Lower leg skin (tissue), 4 donors: ENCODE measurements at places on chromosomes 7 and 10. TPM values are rescaled to one million over a fixed set of nuclear protein-coding genes. Genes with fewer than 3 reads are reported as not detected.

- DNase-seq: peak; percentile 77
Measured at GRCh38 chr7:158973440-158973839, 117.1 kb downstream of the DYNC2I1 start.

DNA sequence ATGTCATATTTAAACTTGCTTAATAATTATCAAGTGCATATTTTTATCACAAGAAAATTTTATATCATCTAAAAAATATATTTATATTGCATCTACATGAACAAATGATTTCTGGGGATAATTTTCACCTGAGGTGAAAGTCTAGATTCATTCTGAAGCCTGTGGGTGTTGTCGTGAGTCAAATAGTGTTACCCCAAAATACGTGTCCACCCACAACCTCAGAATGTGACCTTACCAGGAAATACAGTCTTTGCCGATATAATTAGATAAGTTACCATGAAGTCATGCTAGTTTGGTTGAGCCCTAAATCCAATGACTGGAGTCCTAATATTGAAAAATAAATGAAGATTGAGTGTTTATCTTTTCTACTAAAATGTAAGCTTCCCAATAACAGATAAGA is 203.0 kb upstream of the MDFIC start:
- DNase-seq: no peak

- no peak for DNase-seq
Measured at GRCh38 chr10:101843032-101844021, at the start of gene KCNIP2. Gene KCNIP2, minus strand, starts transcription at chr10:101843800. Its CDS starts 232 bp downstream, at chr10:101843568.

DNA sequence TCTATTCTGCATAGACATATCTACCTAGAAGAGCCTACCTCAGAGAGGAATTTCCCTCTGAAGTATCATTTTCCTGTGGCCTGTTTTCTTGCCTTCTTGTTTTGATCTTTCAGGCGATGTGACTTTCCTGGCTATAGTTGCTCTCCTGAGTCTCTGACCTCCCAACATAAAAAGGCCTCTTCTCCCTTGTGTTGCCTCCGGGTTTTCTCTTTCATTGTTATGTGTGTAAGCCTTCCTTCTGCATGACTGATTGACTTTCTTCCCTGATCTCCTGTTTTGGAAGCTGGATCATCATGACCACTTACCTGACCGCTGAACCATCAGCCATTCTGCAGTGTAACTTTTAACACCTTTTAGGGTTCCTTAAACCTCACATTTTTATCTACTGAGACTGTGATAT is 441.5 kb upstream of the ETV1 start:
- DNase-seq: no peak

DNA sequence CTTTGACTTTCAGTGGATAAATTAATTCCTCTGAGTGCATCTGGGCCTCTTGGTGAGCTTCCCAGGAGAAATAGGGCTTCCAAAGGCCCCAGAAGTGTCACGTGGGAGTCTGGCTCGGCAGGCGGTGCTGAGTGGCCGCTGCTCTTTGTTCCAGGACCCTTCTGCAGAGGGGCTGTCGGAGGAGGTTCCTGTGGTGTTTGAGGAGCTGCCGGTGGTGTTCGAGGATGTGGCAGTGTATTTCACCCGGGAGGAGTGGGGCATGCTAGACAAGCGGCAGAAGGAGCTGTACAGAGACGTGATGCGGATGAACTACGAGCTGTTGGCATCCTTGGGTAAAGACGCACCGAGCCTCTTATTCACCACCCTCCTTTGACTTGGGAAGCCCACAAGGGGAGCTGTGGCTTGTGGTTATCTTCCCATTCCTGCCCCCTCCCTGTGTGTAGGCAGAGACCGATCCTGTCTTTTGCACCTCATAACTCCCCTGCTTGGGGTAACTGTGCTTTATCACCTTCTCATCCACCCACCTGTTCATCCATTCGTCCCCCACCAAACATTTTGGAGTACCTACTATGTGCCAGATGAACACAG is 11.9 kb downstream of the ZNF862 start:
- no peak for DNase-seq

- DNase-seq: no peak
Measured at GRCh38 chr10:11886138-11886474, 63.0 kb downstream of the PROSER2 start.

DNA sequence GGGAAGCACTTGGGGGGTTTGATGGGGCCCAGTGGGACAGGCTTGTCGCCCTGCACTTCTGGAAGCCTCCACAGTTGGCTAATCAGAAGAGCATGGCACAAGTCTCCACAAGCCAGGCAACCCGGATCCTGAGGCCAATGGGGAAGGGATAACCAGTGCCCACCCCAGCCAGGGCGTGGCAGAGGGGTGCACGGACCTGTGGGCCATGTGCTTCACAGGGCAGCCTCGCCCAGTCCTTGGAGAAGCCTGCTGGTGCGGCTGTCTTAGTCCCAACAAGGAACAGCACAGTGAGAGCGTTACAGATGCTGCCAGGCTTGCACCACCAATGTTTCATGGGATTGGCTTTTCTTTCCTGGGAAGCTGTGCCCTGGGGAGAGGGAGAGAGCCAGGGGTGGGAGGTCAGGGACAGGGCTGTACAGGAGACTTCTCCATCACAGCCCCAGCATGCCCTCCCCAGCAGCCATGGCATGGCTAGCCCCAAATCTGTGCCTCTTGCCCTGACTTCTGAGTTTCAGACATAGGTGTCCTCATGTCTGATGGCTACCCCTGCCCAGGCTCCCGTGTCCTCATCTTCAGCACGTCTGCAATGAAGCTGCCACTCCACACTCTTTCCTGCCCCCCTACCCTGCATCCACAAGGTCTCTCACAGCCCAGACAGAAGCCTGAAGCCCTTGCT is 116.0 kb downstream of the PTPN20 start:
- peak; percentile 81 for DNase-seq

DNA sequence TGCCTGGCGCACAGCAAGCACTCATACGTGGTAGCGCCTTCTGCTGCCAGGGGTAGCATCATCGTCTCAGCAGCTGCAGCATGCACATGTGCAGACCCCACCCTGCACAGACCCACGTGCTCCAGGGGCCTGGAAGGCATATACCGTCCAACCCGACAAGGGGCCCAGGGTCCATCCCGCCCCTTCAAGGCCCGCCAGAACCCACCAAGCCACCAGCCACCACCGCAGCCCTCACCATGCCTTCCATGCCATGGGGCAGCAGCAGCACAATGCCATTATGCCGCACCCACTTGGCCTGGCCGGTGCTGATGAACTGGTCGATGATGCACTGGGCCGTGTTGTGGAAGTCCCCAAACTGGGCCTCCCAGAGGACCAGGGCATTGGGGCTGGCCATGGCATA is 22.7 kb downstream of the OGDHL start:
- no peak for DNase-seq

Gene CYP2C19
- 0.75 TPM for total RNA-seq

DNA sequence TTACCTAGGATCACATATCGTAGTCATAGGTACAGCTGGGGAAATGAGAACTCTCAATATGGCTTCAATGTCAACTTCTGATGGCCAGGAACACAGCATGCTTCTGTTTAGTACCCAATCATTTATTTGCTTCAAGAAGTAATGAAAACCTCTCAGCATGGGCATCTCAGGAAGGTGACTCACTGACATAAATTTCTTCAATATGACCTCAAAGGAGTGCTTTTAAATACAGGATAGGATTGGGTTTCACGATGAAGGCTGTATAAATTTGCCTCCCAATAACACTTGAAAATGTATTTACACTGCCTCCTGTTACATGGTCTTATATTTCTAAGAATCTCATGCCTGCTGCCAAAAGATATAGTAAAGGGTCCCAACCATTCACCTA is 15.1 kb downstream of the ITGA8 start:
- no peak for DNase-seq

GRCh38 chr7:18639711-18640110 is 144.2 kb downstream of the HDAC9 start:
- DNase-seq: no peak

DNA sequence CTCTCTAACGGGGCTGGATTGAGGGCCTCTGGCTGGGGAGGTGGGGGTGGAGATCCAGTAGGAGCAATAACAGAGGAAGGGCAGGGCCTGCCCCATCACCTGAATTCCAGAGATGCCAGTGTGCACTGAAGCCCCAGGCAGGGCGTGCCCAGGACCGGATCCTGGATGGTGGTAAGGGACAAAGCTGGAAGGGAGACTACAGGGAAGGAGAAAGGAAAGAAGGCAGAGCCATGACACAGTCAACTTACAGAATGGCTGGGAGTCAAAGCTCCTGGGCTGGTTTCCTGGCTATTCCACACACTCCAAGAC is 666 bp downstream of the TMEM139 start:
- no peak for DNase-seq

DNA sequence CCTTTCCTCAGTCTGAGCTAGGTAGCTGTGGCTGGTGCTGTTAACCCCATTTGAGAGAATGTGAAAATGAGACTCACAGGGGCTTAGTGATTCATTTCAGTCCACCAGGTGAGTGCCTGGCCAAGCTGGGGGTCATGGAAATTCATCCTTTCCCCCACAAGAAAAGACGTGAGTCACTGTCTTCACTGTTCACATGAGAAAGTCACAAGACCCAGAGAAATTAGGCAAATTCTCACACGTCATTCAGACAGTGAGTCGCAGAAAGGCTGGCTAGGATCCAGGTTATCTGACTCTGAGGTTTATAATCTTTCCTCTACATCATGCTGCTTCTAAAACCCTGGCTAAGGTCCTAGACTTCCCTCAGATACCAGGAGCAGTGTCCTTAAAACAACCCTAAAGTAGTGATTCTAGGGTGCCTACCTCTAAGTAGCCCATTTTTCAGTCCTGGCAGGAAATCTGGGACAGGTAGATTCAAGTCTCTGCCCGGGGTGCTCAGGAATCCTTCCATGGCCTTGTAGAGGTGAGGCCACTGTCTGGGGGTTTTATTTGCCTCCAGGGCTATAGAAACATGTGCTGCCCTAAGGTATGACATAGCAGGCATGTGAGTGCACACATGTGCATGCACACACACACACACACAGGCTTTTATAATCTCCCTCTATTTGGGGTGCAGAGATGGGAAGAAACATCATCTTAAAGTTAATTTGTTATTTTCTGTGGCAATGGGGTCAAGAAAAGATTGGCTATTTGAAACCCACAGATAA is 427.9 kb upstream of the CELF2 start:
- no peak for DNase-seq

DNA sequence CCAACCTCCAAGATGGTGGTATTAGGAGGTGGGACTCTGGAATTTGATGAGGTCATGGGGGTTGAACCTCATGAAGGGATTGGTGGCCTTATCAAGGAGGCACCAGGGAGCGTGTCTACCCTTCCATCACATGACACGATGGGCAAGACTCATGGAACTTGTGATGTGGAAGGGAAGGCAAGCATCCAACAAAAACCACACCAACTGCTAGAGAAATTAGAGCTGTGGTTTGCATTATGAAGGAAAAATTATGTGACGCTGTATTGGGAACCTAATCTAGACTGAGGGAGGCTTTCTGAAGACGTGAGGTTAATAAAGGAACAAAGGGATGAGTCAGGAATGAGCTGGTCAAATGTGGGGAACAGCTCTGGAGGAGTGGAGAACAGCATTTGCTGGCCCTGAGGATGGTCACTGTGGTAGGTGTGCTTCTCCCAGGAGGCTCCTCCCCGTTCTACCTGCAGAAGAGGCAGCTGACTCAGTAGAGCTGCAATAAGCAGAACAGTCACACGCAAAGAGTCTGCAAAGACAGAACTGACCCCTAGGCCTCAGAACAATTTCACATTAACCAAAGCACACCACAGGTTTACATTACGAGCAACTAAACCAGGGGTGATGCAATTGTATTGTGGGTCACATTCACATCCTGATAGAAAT is 236.6 kb upstream of the GRB10 start:
- peak; percentile 7 for DNase-seq

DNA sequence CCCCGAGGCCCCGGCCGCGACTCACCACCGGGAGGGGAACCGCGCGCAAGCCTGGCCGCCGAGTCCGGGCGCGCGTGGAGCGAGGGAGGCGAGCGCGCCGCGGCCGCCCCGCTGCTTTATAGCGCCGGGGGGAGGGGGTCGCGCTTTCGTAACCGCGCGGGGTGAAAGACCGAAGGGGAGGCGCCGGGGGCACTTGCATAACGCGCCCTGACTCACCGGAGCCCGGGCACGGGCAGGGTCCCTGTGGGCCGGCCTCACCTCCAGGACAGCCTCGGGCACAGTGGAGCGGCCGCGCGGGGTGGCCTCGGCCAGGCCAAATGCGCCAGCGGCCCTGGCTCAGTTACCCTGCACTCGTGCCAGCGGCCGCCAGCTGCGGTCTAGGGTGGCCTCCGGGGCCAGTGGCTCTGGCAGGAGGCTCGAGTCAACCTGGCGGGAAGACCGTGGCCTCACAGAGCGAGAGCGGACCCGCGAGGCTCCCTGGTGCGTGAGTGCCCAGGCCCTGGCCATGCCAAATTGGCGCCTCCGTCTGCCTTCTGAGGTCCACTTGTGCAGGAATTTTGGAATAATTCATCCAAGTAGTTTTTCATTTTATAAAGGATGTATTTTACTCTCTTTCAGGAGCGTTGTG is at the start of gene RBP4:
Gene RBP4 (minus strand): TSS at position 90 of the 628 bp plus-strand sequence. CDS start 207 bp downstream, outside the sequence.
- DNase-seq: no peak

GRCh38 chr7:126501617-126502016 is 751.1 kb downstream of the GRM8 start:
- DNase-seq: no peak

Gene SERPINE1
- total RNA-seq: 9.4 TPM

DNA sequence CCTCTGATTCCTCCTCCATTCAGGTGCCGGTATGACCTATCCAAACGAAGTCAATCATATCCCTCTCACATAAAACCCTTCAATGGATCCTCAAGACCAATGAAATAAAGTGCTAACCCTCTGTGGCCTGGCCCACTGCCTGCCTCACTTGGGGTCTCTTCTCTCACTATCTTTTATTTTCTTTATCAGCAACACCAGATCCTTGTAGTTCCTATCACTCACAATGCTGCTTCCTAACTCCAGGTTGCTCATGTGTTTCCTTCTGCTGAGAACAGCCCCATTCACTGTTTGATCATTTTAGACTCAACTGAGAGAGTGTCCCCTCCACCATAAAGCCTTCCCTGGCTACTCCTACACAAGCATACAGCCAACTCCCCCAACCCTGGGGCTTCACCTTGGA is 180.6 kb downstream of the DOCK4 start:
- no peak for DNase-seq

- no peak for DNase-seq
Measured at GRCh38 chr10:34116220-34116641, 698.9 kb downstream of the PARD3 start.

GRCh38 chr7:122719010-122719578 is 16.4 kb upstream of the RNF148 start:
- DNase-seq: no peak

- peak; percentile 93 for DNase-seq
Measured at GRCh38 chr10:80046629-80047441, 31.6 kb upstream of the TMEM254 start.

DNA sequence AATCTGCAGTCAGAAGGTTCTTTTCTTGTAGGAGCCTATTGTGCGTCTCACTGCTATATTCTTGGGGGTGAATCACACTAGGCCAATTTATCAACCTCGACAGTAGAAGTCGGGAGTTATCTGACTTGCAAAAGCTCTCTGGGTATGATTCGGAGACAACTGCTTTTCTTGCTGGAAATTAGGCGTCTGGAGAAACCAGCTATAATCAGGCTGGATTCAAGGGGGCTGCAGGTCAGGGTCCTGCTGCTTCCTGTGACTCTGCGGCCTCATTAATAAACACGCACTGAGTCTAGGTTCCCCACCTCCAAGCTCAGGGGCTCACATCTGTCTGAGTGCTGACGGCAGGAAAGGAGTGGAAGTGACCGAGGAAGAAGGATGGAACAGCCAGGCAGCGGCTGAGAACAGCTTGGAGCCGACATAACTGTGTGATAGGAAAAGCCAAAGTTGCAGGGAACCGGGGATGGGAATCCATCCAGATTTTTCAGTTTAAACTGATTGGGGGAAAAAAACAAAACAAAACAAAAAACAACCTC is 184.6 kb downstream of the FANK1 start:
- DNase-seq: no peak

Gene STOX1
- 1.5 TPM for total RNA-seq
